Activated naive CD8-positive, alpha-beta T cell treated with anti-CD3 and anti-CD28 coated beads, Interleukin-2, amount 50 U/mL, for 24 hours (primary cell): ENCODE measurements at places on chromosomes 11 and 22.

- DNase-seq = no peak
Measured at GRCh38 chr11:34337016-34337415, 20.8 kb downstream of the ABTB2 start.

DNA sequence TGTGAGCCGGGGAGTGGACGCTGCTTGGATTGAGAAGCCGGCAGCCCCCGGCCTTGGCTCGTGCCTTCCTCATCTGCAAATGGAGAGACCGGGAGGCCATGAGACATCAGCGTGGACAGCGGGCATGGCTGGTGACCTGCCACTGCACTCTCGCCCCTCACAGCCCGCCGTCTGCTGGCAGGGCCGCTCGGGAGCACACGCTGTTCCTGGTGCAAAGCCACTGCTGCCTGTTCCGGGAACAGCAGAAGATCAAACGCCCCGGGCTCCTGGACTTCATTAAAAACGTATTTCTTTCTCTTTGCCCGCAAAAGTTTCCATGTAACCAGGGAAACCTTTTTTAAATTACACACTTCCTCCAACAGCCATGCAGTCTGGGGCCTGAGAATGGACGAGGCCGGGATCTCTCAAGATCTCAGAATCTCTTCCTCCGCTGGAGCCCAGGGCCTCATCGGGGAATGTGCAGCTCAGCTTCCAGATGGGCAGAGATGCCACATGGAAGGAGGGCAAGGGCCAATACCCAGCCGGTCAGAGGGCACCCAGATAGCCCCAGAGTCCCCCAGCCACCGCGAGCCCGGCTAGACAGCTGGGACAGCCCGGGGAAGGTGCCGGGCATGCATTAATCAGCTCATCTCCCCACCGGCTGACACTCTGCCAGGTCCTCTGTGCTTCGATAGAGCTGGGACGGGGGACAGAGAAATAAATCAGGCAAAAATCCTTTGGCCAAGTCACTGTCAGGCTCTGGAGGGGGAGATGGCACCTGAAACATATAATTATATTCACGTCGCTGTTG lies 62.8 kb upstream of the PRR5 start:
- DNase-seq = no peak

- no peak for DNase-seq
Measured at GRCh38 chr11:77580712-77581337, 8.9 kb upstream of the AQP11 start.

GRCh38 chr11:130471731-130472433 lies 23.4 kb downstream of the ADAMTS15 start:
- DNase-seq = no peak

GRCh38 chr11:2466869-2467694 lies 22.3 kb downstream of the KCNQ1 start:
- DNase-seq = peak; percentile 54

DNA sequence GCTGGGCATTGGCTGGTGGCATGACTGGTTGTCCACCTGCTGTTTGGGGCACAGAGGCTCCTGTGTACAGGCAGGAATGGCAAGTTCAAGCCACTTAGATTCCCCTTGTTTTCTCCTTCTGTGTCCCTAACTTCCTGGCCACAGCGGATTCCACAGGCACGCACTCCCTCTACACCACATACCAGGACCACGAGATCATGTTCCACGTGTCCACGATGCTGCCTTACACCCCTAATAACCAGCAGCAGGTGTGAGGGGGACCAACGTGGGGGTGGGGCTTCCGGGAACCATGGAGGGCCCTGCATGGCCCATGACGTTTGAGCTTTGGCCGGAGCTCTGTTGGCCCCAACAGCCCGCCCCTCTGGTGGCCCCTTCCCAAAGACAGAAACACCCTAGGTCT lies 7.8 kb downstream of the SIPA1 start:
- no peak for DNase-seq
